OCI-LY7 (cell line): ENCODE measurements at places on chromosomes 5 and 9.
A peak's percentile ranks its signal among the peaks of the same experiment; 100 is the strongest.

- no peak for DNase-seq
Measured at GRCh38 chr5:134460551-134460950, 48.9 kb upstream of the CDKN2AIPNL start.

DNA sequence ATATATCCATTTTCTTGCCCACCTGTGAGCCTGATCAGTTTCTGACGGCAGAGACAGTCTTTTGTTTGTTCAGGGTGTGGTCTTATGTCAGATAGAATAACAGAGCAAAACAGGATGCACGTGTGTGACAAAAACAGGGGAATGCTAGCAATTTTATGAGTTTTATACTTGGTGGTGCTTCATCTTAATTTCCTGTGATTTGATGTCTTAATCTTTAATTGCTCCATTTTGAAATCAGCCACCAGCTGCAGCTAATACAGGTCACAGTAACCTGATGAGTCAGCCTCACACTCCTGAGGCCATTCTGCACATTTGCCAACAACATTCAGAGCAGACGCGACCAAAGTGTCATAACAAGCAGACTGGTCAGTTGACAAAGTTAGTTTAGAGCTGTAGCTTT is 42.3 kb upstream of the JMY start:
- no peak for DNase-seq

- no peak for DNase-seq
Measured at GRCh38 chr5:158326256-158326655, 467.3 kb upstream of the CLINT1 start.

GRCh38 chr9:128042043-128042442 is 25.1 kb downstream of the NAIF1 start:
- no peak for DNase-seq

- DNase-seq = no peak
Measured at GRCh38 chr5:83539463-83539790, 67.9 kb downstream of the VCAN start.

- no peak for DNase-seq
Measured at GRCh38 chr9:6641056-6641455, 4.5 kb downstream of the GLDC start.

DNA sequence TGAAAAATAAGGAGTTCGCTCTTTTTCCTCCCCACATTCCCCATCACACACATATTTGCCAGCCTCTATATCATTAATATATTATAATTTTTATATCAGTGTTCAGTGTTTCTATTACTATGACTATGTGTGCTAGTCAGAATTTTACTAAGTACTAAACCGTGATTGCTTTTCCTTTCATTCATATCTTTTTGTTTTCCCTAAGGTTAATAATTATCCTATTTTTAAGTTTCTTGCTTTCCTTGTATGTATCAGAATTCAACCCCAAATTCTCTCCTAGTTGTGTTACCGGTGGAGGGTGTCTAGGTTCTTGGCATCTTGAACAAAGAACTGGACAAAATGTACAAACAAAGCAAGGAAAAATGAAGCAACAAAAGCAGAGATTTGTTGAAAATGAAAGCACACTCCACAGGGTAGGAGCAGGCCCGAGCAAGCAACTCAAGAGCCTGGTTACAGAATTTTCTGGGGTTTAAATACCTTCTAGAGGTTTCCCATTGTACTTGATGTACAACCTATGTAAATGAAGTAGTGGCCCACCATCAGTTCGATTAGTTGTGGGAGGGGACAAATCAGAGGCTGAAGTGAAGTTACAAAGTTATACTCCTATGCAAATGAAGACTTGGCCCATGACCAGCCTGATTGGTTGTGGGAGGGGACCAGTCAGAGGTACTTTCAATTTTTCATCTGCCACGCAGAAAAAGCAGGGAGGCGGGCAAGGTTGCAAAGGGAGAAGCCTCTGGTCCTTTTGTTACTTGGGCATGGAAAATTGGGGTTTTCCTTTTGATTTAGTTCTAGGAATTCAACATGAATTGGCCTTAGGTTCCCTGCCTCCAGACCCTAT is 43.8 kb downstream of the KIAA1191 start:
- no peak for DNase-seq

GRCh38 chr5:664994-665360 is 28.2 kb downstream of the TPPP start:
- no peak for DNase-seq

DNA sequence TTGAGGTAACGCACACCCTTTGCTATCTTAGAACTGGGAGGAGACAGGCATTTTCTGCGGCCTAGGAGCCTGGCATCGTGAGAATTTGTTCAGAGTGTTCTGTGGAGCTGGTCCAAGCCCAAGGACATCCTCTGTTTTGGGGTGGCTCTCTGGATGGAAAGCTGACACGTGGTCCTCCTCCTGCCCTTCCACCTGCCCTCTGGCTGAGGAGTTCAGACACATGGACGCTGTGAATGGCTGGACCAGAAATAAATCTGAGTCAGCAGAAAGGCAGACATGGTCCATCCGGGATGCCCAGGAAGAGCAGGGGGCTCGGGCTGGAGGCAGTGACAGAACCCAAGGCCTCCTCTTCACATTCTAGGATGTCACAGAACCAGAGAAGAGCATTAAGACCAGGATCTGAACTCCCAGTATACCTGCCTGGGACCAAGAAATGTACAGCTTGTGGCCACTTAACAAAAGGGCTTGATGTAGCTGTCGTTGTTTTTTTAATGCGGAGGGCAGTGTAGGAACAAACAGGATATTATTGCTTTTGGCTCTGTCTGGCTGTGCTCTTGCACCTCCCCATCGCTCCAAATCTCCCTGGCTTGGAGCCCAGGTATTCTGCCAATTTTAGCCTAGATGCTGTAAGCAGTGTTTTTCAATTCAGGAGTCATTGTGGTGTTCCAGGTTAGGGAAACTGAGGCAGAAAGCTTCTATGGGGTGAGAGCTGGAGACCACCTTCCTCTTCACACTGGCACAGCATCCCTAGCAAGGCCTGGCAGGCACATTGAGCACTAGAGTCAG is 2.4 kb downstream of the CKMT2 start:
- no peak for DNase-seq

GRCh38 chr9:101601904-101602765 is 7.4 kb upstream of the PPP3R2 start:
- DNase-seq = peak; percentile 34

- no peak for DNase-seq
Measured at GRCh38 chr5:170484847-170485615, 18.8 kb upstream of the KCNIP1 start.

- no peak for DNase-seq
Measured at GRCh38 chr5:12659686-12660085, 755.4 kb upstream of the CTNND2 start.

DNA sequence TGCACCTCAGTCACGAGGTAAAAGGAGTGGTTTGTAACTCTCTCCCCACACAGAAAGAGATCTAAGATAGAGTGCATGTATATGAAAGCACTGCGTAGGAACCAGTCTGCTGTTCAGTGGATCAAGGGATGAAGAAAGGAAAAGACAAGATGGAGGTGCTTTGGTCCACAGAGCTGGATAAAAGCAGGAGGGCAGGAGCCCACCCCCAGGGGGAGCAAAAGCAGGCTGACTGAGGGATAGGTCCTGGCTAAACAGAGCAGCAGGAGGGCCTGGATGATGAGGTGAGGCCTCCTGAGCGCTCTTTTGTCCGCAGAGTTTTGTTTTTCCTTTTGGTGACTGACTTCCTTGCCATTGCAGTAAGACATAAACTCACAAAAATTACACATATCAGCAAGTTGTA is 293.5 kb upstream of the C9orf72 start:
- no peak for DNase-seq

- DNase-seq = no peak
Measured at GRCh38 chr9:90140131-90140818, 502.3 kb downstream of the DIRAS2 start.

- no peak for DNase-seq
Measured at GRCh38 chr5:37189355-37189754, 59.8 kb downstream of the CPLANE1 start.

DNA sequence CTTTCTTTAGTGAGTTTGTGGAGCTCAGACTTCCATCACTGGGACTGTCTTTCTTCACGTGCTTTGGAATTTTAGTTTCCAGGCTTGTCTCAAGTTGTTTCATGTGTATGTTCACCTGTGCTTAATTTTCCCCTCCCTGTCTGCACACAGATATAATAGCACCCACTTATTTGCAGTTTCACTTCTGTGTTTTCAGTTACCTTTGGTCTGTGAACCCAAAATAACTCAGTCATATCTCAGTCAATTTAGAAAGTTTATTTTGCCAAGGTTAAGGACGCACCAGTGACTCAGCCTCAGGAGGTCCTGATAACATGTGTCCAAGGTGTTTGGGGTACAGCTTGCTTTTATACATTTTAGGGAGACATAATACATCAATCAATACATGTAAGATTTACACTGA is 330.4 kb downstream of the ICE1 start:
- DNase-seq = peak; percentile 68

GRCh38 chr9:126861707-126862103 is 1.3 kb downstream of the ZBTB34 start:
- peak; percentile 62 for DNase-seq

DNA sequence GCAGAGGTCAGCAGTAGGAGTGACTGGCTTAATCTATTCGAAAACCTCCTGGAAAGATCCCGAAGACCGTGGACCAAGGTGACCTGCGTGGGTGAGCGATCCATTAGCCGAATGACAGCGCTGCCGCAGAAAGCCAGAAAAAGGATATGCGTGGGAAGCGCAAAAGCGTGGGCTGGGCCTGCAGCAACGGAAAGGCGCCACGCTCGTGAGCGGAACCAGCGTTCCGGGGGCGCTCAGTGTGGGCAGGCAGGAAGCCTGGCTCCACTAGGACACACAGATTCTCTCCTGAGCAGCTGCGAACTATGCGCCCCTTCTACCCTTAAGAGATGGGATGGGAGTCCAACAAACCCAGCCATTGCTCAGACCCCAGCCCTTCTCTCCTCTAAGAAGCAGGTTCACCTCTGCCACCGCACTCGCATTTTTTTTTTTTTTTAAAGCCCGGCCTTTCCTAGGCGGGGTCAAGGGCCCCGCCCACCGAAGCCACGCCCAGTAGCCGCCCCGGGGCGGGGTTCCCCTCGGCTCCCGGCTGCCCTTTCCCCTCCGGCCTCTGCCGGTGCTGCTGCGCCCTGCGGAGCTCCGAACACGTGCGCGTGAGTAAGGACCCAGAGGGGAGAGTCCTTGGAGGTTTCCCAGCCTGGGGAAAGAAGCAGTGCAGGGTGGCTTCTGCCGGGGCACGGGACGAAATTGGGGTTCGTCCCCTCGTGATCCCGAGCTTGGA is 19.8 kb upstream of the MATR3 start:
- peak; percentile 92 for DNase-seq

DNA sequence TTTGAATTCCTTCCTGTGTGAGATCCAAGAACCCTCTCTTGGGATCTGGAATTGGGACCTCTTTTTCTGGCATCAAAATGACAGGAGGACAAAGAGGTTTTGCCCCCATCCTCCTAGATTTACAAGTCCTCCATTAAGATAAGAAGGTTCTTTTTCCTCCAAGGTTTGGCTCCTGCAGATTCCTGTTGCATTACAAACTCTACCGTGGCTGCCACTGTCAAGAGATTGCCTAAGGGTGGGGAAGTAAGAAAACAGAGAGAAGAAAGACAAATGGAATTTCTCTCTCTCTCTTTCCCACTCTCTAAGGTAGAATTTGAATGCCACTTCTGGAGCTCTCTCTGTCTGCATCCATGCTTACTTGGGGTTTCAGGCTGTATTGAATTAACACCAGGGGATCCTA is 12.0 kb upstream of the SVEP1 start:
- DNase-seq = no peak

- no peak for DNase-seq
Measured at GRCh38 chr9:73007966-73008672, 55.3 kb upstream of the ALDH1A1 start.

- DNase-seq = no peak
Measured at GRCh38 chr9:137813651-137814415, 63.7 kb upstream of the CACNA1B start.

DNA sequence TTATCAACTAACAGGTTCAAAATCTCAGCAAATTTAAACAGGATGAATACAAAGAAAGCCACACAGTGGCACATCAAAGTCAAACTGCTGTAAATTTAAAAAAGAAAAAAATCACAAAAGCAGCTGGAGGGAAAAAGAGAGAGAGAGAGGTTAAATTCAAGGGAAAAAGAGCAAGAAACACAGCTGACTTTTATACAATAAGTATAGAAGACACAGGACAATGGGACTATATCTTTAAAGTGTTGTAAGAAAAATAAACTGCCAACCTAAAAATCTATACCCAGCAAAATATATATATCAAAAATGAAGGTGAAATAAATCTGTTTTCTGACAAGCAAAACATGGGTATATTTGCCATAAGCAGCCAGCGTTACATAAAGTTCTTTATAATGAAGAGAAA is 261.5 kb downstream of the TLE1 start:
- DNase-seq = no peak

GRCh38 chr9:77177894-77178794 is 810 bp downstream of the VPS13A start:
- DNase-seq = peak; percentile 70

- DNase-seq = no peak
Measured at GRCh38 chr9:90641884-90642487, 638 bp downstream of the DIRAS2 start.

DNA sequence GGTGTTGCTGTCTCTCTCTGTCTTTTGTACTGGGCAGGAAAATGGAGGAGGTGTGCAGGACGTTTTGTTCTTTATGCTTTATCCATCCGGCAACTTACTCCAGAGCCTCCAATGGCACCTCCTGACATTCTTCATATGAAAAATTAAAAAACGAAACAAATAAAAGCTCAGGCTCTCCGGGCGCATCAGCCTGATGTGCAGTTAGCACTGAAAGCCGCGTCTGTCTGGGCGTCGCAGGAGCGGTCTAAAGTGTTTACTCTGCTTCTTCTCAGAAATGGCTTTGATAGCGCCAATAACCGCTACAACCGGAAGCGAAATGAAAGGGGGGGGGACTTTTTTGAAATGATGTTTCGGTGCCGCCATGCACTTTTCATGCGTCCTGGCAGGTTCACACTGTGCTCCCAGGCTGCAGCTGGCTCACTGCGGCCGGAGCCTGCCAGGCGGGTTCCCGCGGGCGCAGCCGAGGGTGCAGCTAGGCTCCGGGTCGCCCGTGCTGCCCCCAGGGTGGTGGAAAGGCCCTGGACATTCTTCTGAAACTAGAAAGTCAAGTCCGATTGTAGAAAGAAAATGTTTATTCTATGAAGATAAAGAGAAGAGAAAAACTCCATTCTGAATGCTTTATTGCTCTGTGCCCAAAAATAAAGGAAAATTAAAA is 407.7 kb upstream of the IRX1 start:
- no peak for DNase-seq

GRCh38 chr5:32646061-32646969 is 61.0 kb downstream of the SUB1 start:
- no peak for DNase-seq

GRCh38 chr9:33778700-33779351 is 16.5 kb upstream of the PRSS3 start:
- DNase-seq = peak; percentile 75

DNA sequence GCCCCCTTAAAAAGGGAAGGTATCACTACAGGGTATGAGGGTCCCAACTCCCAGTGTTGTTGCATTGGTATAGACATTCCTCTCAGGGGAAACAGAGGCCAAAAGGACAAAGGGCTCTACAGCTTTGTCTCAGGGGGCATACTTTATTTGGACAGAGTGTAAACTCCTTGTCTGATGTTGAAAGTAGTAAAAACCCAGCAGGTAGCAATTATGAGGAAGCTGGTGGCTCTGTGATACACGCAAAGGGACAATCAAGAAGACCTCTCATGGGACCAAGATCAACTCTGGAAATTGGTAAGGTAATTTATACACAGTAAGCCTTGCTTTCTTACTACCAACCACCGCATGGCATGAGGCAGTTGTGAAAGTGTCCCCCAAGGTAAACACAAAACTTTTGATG is 764.6 kb downstream of the CDH12 start:
- DNase-seq = no peak
